ENCODE measurements at places on chromosomes 5 and 9. TPM values are rescaled to one million over a fixed set of nuclear protein-coding genes. Genes with fewer than 3 reads are reported as not detected.

The TAF11L5 gene
- total RNA-seq: not detected

The DRD1 gene
- total RNA-seq: 1.2 TPM

The SPATA6L gene
- total RNA-seq: 0.39 TPM

The NOXA1 gene
- 0.36 TPM for total RNA-seq

The RAB3C gene
- not detected for total RNA-seq

The THBS4 gene
- 2.1 TPM for total RNA-seq

The PDE8B gene
- 0.46 TPM for total RNA-seq
